ENCODE measurements at places on chromosomes 11 and 22.

- no peak for DNase-seq
Observed at GRCh38 chr11:110303414-110303826, 7.0 kb upstream of the RDX start.

DNA sequence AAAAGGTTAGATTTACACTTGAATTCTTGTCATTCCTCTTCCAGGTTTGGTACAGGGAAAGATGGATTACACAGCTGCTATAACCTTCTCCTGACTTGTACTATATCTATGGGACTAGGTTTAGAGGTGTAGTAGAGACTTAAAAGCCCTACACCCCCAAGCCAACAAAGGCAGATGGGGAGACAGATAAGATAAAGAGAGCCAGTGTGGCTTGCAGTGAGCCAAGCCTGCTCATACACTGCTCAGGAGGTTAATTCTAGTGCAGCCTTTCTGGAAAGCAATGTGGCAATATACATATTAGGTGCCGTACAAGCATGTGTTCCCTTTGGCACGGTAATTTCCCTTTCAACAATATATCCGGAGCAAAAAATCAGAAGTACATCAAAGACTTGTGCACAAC is 10.8 kb downstream of the SIK3 start:
- no peak for DNase-seq

DNA sequence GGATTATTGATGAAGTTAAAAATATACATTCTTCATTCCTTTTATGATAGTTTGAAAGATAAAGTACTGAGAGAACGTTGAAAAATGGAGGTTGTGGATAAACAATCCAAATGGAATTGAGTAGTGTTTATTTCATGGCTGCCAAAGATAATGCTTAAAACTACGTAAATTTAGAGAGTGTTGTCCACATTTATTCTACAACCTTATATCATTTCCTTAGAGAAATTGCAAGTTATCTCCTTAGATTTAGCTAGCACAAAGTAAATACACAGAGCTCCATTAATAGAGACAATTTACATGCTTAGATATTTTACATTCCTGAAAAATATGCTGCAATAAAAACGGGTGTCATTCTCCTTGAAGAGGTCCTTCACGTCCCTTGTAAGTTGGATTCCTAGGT is 146.5 kb upstream of the CCDC179 start:
- no peak for DNase-seq

GRCh38 chr11:64990222-64990923 is 6.4 kb downstream of the BATF2 start:
- DNase-seq, result no peak

DNA sequence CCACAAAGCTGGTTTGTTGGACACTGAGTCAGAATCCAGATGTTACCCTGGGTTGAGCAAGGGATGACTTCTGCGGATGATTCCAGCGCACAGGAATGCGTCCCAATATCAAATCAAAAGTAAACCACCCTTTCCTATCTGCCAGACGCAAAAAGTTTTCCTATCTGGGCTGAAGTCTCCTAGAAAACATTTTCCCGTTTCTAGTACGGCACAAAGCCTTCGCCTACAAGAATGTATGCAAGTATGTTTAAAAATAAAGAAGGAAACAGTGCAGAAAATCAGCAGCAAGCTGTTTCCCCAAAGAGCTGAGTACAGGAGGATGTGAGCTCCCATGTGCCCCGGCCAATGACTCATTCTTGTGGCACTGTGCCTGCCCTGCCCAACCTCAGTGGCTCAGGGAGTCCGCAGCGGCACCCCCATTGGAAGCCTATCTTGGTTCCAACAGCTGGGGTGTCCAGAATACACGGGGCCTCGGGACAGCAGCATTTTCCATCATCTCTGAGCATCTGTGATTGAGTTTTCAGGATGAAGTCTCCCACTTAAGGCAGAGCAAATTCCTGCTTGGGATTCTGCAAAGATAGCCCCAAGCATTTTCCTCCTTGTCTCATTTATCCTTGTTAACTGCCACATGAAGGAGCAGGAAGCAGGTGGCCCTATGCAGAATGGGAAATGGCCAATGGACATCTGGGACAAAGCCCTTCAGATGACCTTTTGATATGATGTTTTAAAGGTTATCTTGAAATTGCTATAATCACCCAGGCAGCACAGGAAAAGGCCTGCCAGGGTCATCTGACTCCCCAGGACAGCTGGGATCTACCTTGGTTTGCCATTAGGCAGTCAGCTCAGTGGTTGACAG is 17.5 kb downstream of the KCNJ5 start:
- peak; percentile 14 for DNase-seq

- no peak for DNase-seq
Observed at GRCh38 chr22:32309585-32310251, 47.9 kb upstream of the RFPL3 start.

DNA sequence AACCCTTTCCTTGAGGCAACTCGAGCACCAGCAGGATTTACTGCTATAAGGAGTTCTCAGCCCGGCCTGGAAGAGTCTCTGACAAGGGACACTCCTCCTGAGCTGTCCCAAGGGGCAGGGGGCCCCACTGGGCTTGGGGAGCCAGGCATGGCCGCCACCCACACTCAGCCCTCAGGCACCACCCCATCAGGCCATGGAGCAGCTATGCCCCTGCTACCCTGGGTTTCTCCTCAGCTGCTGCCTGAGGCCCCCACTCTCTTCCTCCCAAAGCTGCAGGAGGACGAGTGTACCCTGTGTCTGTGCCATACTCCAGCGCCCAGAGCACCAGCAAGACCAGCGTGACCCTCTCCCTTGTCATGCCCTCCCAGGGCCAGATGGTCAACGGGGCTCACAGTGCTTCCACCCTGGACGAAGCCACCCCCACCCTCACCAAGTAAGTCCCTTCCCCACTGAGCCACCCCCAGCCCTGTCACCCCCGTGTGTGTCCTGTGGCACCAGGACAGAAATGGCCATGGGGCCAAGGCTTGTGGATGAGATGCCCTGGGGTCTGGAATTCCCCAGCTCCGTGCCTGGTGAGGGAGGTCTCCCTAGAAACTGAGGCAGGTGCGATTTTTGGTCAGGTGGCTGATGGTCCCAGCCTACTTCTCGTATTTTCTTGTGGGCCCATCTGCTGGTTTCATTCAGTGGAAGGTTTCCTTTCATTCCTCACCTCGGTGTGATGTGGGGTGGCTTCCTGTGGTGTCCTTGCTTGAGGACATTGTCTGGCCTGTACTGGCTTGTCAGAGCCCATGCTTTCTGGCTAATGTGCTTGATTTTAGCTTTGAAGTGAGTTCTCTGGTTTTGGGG is 28.4 kb downstream of the TAB1 start:
- no peak for DNase-seq

GRCh38 chr11:69241075-69241740 is 52.7 kb upstream of the MYEOV start:
- no peak for DNase-seq

DNA sequence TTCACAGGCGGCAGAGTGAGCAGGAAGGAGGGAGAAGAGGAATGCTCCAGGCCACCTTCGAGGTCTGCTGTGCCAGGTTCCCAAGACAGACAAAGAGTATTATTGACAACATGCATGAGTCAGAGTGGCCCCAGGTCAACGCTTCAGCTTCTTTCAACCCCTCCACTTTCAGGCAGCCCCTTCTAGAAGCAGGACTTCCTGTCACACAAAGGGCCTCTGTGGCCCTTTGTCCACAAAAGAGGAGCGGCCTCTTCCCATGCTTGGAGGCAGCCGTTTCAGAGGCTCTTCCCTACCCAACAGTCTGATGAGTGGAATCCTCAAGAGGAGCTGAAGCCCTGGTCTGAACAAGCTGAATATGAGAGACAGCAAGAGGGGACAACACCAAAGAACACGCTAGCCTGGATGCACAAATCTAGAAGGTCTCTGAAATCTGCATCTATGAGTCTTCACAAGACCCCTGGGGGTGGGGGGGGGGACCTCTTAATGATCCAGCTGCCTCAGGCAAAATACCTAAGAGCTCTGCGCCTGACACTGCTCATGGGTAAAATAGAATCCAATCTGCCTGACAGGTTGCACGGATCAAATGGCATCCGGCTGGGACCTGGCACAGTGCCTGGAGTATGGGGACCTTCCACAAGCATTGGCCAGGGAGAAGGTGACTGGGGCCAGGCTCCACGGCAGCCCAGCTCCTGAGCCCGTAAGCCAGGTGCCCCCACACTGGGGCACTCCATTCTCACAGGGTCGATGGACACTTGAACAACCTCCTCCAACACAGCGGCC is 67.5 kb downstream of the PACSIN2 start:
- DNase-seq, result no peak

- DNase-seq, result no peak
Observed at GRCh38 chr22:27352426-27352825, 449.1 kb downstream of the MN1 start.

GRCh38 chr11:5891216-5891800 is 1.7 kb upstream of the OR52E5 start:
- DNase-seq, result no peak

DNA sequence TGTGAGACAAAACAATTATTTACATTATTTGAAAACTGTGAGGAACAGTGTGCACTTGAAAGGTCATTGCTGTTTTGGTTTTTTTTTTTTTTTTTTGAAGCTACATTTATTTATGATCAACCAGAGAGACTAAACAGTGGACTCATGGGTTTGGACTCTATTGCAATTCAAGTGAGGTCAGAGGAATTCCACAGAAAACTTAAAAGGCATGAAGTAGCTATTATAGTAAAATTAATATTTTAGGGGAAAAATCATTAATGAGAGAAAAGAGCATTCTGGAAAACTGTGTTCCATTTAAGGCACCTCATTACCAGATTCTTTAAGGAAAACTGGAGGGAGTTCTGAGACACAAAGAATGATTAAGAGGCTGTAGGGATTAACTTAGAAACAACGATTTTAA is 102.8 kb downstream of the WNT11 start:
- DNase-seq, result no peak

DNA sequence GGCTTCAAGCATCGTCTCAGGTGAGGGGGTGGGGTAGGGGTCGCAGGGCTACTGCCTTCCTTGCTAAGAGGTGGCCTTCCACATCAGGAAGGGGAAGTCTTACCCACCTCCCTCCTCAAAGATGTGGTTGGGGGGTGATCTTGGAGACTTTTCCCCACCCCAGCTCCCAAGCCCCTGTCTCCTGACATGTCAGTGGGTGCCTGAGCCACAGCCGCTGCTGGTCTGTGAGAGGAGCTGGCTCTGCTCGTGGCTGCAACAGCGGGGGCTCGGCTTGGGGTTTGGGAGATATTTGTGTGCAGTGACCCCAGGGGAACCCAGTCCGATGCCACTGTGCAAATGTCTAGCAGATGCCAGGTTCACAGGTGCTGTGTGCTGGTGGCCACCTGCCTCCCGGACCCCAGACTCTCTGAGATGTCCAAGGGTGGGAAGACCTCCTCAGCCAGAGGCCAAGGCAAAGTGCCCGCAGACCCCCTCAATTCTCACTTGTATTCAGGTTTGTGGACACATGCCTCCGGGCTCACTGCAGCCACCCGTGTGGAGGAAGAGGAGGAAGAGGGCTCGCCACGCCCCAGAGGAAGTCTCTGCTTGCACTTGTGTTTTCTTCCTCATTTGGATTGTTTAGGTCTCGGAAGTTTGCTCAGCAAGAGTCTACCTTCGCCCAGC is 1.9 kb downstream of the KCNQ1 start:
- peak; percentile 11 for DNase-seq

DNA sequence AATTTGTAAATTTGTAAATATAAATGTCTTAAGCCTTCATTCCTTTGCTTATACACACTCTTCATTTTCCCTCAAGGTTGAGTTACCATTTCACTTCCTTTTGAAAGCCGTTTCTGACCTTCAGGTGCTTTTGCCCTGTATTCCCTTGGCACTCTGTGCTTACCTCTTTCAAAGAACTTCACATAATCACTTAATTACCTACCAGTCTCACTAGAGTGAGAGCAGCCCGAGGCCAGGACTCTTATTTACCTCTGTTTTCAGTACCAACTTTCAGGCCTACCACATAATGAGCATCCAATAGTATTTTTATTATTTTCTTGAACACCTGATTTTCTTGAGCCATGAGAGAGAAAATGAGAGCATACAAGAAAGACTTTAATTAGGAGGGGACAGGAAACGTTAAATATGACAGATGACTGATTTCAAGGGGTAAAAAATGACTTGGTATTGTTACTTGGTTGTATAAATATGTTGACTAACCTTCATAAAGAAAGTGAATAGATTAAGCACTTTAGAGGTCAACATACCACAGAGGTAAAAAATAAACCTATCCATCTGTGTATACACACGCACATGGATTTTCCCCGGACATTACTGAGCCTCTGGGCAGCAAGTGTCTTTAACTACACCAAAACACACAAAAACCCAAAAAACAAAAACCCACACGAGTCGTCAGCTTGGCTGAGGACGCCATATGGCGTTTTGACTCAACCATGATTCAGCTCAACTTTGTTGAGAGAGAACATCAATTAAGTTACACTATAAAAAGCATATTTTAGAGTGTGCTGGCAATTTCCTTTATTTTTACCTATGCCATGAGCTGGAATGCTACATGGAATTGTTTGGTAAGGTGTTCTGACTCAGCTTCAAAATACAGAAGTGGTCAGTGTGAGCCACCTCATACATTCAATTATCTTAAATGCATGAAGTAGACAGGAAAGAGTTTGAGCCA is 7.6 kb downstream of the ATXN10 start:
- peak; percentile 12 for DNase-seq

GRCh38 chr11:65988791-65989592 is 13.0 kb downstream of the EIF1AD start:
- peak; percentile 96 for DNase-seq

- no peak for DNase-seq
Observed at GRCh38 chr11:73565804-73566203, 32.1 kb downstream of the FAM168A start.

GRCh38 chr11:123061403-123062157 is at the start of gene HSPA8:
Gene HSPA8 (minus strand): TSS chr11:123062136. CDS start chr11:123061324, 812 bp downstream.
- peak; percentile 81 for DNase-seq

GRCh38 chr11:23797624-23798419 is 699.0 kb upstream of the LUZP2 start:
- DNase-seq, result no peak

DNA sequence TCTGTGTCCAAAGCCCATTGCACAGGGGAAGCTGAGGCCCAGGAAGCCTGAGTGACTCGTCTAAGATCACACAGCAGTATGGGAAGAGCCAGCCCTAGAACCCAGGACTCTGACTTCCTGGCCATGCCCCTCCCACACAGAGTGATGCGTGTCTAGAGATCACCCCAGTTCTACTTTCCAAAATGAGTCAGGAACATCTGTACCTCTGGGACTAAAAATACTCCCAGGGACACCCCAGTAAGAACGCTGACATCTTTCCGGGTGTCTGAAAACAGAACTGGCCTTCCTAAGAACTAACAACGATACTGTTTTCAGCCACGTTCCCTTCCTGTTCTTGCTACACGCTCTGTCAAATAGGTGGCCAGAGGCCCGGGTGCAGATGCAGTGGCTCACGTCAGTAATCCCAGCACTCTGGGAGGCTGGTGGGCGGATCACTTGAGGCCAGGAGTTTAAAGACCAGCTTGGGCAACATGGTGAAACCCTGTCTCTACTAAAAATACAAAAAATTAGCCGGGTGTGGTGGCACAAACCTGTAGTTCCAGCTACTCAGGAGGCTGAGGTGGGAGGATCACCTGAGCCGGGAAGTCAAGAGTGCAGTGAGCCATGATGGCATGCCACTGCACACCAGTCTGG is 21.7 kb upstream of the PDGFB start:
- DNase-seq, result peak; percentile 81

DNA sequence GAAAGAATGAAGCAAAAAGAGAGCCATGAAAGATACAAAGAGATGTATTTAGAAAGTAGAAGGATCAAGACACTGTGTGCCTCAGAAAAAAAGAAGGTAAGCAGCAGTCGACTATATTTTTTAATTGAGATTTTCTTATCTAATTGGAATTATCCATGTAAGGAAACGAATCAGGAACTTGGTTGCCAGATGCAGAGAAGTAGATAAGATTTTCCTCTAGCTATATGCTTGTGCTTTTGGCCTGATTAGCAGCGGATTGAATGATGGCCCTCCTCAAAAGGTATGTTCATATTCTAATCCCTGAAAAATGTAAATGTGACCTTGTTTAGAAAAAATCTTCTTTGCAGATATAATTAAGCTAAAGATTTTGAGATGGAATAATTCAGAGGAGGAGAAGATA is 43.9 kb upstream of the CARD18 start:
- no peak for DNase-seq

Data from activated CD4-positive, alpha-beta T cell treated with anti-CD3 and anti-CD28 coated beads, Interleukin-2, Interleukin-6, amounts not matched to agents 100 ng/mL and 50 ng/mL, durations not matched to agents 16 hours and 8 hours (primary cell).